ENCODE measurements at places on chromosomes 11 and 22.

DNA sequence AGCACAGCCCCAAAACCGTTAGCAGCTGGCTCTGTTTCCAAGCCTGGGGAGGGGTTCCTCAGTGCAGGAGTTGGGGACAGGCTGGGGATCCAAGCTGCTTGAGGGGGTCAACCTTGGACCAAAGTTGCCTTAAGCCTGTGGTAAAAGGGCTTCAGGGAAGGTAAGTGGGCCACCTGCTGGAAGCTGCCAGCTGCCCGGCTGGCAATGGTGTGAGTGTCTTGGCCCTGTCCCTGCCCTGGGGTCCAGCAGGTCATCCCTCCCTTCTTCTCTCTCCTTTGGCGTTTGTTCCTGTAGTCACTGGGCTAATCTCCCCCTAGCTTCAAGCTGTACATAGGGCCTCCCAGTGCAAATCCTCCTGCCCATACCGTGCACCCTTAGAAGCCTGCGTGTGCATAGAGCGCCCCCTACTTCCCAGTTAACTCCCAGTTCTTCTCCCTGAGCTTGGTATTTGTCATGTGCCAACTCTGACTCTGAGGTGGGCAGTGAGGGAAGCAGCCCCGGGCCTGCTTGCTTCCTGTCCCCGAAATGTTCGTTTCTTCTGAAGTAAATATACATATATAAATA, 4.4 kb downstream of the TMEM258 start:
- no peak for DNase-seq

- no peak for DNase-seq
Measured at GRCh38 chr11:117855186-117855845, 21.1 kb downstream of the FXYD6 start.

- peak; percentile 94 for DNase-seq
Measured at GRCh38 chr22:40196628-40197360, 19.1 kb downstream of the TNRC6B start.

DNA sequence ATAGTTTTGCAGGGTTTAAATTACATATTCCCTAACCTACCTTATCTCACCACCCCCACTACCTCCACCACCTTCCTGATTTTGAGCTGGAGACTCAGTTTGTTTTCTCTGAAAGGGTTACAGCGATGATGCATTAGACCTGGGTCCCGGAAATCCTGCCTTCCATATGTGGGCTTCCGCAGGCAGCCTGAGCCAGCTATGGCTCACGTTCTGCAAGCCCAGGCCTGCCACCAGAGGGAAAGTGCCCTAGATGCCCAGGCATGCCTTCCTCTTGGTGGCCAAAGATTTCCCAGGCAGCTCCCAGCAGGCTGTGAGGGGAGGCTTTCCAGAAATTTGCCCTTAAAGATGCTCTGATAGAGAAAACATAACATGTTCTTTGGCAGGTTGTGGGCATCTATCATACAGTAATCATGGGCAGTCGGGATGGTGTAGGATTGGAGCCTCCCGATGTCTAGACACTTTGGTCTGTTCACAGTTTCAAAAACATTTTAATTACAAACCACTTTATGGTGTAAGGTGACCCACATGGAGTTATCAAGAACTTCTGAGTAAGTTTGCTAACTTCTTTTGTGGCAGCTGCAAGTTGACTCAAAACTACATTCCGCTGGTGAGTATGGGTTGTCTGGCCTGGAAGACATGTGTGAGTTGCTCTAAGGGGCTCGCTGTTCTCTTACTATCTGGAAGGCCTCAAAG, 79.3 kb downstream of the MICAL2 start:
- DNase-seq = no peak

GRCh38 chr22:38419858-38420160, 35.2 kb downstream of the KCNJ4 start:
- DNase-seq = no peak

GRCh38 chr11:128421577-128422330, 165.6 kb downstream of the ETS1 start:
- peak; percentile 72 for DNase-seq

GRCh38 chr11:93216511-93217101, 18.8 kb upstream of the SLC36A4 start:
- no peak for DNase-seq

DNA sequence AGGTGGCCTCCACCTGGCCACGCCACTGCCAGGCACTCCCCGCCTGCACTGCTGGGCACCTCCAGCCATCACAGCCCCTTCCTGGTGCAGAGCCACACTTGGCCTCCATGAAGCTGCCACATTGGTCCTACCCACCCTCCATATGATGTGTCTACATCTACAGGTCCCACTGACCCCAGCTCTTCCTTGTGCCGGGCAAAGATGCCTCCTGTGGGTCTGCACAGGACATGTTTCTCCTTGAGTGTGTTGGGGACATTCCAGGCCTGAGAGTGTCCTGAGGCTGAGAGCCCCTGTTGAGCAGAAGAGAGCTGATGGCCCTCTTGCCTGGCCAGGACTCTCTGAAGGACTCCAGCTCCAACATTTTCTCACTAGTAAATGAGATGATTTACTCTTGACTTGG, 7.5 kb downstream of the THY1 start:
- DNase-seq = no peak

DNA sequence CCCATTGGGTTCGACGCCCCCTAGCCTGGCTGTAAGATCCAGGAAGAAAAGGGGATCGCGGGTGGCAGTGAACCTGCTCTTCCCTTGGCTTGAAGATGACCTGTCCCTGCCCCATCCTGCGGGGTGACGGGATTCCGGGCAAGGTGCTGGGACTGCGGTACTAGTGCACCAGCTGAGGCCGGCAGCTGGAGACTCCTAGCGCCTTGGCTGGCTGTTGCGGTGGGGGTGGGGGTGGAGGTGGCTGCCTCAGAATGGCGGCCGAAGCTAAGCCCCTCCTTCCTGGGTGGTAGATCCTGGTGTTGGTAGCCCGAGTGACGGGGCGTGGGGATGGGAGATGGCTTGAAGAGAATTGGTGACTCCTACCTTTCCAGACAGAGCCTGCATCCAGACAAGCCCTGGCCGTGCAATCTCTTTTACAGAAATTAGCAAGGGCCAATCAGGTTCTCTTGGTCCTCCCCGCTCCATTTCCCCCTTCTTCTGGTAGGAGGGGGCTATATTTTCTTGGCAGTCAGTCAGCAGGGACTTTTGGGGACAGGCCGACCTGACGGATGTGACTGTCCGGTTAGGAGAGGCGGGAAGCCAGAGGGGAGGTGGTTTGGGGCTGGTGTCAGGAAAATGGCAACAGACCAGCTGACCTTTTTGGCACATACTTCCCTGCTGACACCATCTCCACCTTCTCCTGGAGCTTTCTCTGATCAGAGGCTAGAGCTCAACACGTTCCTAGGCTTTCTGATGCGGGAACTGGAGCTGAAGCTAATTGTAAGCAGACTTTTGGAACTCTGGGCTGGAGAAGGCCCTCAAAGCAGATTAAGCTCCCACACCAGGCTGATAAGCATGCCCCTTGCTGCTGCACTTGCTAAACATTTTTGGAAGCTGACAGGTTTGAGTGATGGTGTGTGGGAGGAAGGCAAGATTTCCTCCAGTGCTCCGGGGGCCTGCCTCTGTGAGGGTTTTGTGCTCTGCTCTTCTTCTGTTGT, 2.0 kb downstream of the NAV2 start:
- DNase-seq = peak; percentile 90

GRCh38 chr22:28231441-28231840, 312.4 kb upstream of the PITPNB start:
- DNase-seq = no peak

GRCh38 chr22:47000888-47001287, 238.4 kb downstream of the TBC1D22A start:
- DNase-seq = no peak

GRCh38 chr11:72989727-72990126, 152.4 kb downstream of the FCHSD2 start:
- peak; percentile 64 for DNase-seq

DNA sequence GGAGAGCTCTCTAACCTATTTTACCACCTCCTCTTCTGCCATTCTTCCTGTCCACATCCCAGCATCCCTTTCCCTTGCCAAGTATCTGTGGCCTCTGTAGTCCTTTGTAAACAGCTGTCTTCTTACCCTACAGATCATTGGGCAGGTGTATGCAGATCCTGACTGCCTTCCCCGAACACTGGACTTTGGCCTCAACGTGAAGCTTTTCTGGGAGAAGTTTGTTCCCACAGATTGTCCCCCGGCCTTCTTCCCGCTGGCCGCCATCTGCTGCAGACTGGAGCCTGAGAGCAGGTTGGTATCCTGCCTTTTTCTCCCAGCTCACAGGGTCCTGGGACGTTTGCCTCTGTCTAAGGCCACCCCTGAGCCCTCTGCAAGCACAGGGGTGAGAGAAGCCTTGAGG, 17.3 kb downstream of the PIK3IP1 start:
- no peak for DNase-seq

DNA sequence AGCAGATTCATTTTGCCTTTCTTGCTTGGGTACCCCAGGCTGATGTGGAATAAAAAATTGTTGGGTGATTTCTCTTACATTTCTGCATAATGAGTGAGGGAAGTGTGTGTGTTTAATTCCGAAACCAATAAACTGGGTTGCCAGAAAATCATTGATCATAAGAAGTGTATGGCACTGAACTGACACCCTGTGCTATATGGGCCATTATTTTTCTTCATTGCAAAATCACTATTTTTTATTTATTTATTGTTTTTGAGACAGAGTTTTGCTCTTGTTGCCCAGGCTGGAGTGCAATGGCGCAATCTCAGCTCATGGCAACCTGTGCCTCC, 14.6 kb upstream of the HIKESHI start:
- DNase-seq = no peak

DNA sequence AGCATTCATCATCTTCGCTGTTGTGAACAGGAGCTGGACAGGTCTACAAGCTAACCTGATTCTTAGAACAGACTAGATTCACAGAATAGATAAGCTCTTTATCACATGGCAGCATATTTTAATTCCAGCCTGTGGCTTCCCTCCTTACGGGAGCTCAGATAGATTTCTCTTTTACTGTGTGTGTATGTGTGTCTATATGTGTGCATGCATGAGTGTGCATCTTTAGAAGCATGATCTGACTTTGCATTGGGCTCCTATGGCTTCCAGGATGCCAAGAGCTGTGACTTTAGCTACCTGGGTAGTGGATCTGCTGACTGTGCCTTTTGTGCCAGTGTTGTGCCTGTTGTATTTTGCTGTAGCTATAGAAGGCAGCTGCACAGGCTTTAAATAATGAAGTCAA, 44.3 kb downstream of the ZNRF3 start:
- DNase-seq = no peak

GRCh38 chr22:42837556-42837955, 19.5 kb downstream of the ARFGAP3 start:
- no peak for DNase-seq

GRCh38 chr11:846496-847098, 3.9 kb downstream of the TSPAN4 start:
- peak; percentile 80 for DNase-seq

- no peak for DNase-seq
Measured at GRCh38 chr11:125141178-125141577, 23.4 kb upstream of the PKNOX2 start.

- DNase-seq = no peak
Measured at GRCh38 chr11:2589538-2589934, 110.3 kb downstream of the KCNQ1OT1 start.

DNA sequence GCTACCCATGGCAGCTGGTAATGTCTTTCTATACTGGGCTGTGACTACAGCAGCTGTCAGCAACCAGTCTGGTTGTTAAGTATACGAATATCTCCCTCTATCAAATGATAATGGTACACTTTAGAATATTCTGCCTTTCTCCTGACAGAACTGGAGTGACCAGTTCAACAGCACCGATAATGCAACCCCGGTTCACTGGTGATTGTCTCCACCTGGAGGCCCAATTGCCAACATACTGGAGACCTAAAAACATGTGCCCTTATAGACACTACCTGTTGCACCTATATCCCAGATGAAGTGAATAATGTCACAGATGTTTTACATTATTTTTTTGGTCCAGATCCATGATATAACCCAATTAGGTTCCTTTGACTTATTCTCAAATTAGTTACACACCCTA, 21.1 kb downstream of the OR5P2 start:
- DNase-seq = no peak

DNA sequence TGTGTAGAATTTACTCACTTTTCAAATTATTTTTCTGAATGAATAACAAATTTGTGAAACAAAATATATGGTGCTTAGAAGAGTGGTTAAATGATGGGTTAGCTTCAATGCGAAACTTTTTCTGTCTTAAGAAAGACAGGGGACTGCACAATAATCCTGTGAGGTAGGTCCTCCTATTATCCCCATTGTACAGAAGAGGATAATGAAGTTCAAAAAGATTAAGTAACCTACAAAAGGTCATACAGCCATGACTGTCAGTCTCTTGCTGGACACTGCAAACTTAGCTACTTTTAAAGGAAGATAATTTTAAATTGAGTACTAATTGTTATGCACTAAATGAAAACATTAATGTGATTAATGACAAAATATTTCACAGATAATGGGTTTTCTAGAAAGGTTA, 5.0 kb downstream of the OOSP3 start:
- DNase-seq = no peak

DNA sequence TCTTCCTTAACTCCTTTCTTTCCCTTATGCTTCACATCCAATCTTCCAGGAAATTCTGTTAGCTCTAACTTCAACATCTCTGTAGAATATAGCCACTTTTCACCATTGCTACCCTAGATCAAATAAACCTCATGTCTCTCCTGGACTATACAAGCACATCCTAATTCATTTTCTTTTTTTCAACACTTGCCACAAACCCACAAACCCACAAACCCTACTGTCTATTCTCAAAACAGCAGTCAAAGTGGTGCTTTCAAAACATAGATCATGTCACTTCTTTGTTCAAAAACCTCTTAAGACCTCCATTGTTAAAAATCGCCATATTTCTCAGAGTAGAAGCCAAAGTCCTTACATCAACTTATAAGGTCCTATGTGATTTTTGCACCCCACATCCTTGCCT, 94.3 kb downstream of the PIWIL4 start:
- no peak for DNase-seq

DNA sequence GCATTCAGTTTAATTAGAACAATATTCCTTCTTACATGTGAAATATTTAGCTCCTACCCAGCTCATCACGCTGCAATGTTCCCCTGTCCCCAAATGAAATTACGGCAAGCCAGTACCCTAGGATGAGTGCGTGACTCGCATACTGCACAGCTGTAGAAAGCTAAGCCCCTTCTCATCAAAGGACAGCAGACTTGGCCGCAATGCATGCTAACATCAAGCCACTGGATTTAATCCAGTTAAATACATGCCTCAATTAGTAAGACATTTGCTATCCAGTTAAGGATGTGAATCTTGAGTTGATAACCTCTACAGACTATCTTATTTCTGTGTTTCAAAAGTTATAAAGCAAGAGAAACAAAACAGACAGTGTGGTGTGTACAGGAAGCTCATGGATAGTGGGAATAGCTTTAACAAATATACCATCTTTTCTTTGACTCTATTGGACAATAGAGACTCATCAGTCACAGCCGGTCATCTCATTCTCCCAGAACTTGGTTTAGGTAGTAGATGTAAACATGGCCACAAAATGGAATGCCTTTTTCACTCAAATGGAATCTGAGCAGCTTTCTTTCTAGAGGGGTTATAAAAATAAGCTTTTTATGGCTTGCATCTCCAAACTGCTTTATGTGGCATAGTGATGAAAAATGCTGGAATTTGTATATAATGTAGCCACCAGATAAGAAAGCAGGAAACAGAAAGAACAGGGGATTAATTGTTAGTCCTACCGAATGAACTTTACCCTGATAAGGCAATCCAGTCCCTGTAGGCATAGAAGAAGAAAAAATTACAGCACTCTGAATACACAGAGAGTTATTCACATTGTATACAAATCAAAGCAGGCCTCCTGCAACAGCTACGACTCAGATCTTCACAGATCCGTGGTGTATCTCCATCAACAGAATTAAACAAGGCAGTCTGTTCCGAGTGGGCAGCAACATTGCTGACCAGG, 224.1 kb downstream of the CADM1 start:
- no peak for DNase-seq

GRCh38 chr11:64267207-64267945, 16.0 kb downstream of the PLCB3 start:
- no peak for DNase-seq

GRCh38 chr11:60876168-60876485, 8.8 kb downstream of the ZP1 start:
- DNase-seq = no peak
